ENCODE measurements at places on chromosomes 7 and 10.
A peak's percentile ranks its signal among the peaks of the same experiment; 100 is the strongest.

- no peak for DNase-seq
Observed at GRCh38 chr10:3790858-3791257, 5.8 kb upstream of the KLF6 start.

DNA sequence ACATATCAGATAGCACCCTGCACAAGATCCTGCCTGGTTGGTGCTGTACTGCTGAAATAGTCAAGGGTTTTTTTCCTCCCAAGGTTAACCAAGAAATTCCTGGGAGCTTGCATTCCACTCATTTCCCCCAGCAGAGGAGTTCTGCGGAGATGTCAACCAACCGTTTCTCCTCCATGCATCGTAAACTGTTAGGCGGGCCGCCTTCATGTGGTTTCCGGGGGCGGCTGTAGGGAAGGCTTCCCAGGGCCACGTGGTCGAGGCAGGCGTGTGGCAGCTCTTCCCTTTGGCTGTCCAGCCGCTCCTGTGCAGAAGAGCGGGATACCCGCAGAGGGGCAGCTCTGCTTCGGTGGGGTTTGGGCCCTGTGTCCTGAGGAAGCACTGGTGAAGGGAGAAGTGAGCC is 113.7 kb downstream of the RGS10 start:
- DNase-seq: peak; percentile 46

DNA sequence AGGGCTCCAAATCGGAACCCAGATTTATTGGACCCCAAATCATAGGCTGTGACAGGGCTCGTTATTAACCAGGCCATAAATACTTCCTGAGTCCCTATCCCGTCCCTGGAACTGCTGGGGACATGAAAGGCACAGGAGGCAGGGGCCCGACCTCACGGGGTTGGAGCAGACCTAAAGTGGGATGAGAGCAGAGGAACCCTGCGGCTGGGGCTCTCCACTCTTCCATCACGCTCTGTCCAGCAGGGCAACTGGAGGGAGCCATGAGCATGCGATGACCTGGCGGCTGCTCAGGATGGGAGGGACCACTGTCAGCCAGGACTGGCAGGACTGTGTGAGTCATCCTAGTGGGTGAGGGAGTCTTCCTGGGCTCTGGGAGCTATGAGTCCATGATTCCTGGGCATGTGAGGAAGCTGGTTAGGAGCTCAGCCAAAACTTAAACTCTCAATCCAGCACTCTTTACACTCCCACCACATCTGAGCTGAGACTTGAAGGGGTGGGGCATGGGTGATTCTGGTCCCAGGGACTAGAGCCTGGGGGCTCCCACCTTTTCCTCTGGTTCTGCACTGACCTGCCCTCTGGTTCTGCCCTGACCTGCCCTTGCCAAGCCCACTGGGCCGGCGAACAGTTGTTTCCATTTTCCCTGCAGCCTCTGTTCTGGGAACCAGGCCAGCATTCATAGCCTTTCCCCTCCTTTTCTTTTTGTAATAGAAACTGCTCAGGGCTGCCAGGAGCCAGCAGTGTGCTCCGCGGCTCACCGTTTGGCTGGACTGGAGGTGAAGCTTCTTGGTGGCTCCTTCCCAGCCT is 47.1 kb downstream of the SYPL1 start:
- peak; percentile 91 for DNase-seq

DNA sequence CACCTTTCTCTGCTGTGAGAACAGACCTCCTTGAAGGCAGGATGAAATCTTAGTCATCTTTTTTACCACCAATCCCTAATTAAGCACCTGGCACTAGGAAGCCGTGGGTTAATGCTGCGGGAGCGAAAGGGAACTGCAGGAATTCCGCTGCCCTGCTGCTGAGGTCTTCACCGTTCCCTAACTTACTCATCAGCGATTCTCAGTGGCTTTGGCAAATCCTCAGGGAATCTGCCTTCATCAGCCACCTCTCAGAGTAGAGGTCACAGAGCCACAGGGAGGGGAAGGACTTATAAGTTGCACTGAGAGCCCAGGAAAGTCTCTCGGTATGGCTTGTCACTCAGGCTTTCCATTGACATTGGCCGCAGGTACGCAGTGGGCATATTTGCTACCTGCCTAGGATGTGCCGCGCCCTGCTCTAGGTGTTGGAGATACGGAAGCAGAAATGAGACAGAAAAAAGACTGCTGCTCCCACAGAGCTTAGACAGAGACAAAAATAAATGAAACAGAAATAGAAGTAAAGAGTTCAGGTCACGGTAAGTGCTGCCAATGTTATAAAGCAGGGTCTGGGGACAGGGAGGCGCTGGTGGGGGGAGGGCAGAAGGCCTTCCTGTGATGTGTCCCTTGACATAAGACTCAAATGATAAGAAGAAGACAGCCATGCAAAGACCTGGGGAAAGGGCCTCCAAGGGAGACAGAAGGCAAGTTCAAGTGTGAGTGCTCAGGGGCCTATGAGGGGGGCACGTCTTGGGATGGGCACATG is 72.6 kb upstream of the OPALIN start:
- DNase-seq: no peak

DNA sequence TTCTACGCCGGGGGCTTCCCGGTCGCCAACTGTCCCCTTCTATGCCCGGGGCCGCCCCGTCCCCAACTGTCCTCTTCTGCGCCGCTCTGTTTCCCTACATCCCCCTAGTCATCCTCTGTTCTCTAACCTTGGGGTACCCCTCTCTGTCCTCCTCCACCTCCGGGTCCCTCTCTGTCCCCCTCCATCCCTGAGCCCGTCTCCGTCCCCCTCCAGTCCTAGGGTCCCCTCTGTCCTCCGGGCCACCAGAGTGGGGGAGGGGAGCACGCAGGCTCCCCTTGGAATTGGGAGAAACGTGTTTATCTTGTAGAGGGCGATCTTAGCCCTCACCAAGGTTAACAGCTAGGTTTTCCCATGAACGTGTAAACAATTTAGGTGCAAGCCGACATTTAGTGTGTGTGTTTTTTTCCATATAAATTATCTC is 852 bp upstream of the KLF6 start:
- no peak for DNase-seq

DNA sequence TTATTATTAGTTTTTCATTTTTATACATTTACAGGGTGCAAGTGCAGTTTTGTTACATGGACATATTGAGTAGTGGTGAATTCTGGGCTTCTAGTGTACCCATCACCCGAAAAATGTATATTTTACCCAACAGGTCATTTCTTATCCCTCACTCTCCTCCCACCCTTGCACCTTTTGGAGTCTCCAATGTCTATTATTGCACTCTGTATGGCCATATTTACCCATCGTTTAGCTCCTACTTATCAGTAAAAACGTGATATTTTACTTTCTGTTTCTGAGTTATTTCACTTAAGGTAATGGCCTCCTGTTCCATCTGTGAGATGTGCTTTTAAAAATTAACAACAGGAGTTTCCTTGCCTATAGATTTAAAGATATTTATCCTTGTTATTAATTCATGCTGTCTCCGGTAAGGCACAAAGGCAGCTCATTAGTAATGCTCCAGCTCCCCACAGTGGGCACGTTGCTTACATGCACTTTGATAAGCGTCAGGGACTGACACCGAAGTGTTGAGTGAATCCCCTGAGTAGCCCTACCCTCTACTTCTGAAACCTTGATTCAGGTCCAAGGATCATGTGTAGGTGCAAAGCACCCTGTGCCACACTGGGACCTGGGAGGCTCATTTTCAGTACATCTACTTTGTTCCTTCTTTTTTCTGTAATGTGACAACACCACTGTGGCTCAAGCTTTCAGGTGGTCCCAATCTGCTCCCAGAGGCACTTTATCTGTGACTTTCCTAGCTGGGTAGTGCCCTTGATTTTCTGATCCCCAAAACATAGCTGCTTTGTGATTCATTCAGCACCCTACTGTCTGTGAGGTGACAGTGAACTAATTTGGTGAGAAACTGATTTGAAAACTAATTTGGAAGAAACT is 27.3 kb downstream of the HYAL4 start:
- peak; percentile 16 for DNase-seq

DNA sequence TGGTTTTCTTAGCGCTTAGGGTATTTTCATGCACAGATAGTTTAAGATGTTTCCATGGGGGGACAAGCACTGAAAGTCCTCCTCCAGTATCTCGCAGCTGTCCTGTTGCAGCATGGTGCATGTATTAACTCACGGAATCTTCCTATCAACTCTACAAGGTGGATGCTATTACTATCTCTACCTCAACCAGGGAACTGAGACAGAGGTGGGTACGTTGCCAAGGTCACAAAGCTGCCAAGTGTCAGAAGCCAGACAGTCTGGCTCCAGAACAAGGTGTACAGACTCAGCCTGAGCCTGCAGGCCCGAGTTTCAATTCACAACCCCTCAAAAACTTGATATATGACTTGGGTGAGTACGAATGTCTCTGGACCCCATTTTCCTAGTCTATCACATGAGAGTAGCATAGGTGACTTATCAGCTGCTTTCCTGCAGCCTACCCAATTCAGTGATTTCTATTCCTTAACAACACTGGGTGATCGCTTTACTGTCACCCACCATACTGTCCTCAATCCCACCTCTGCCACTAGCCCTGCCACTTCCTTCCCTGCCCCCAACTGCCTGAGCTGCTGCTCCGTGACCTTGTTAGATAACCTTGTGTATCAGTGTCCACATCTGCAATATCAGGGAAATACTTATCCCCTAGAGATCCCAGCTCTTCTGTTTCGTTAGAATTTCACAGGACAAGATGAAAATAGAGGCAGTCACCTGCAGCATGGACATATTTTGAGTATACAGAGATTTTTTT is 92.1 kb downstream of the ABCC2 start:
- no peak for DNase-seq

- DNase-seq: no peak
Observed at GRCh38 chr7:147937428-147937827, 653.1 kb upstream of the C7orf33 start.

DNA sequence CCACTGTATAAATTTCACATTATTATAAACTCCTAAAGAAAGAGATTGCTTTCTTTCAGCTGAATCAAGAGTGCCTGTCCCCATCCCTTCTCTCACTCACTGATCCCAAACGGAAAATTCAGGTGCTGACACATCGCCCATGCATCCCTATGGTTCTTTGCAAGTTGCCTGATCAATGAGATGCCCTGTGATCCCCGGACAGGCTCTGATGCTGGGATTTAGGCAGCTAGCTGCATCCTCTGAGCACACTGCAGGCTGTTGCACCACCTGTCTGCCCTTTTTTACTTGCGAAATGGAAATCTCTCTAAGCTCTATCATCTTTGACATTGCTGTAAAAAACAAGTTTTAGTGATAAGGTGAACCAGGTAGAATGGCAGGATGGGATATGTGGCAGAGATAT is 456.5 kb downstream of the GATA3 start:
- no peak for DNase-seq
